Iris pigment epithelial cell (primary cell): ENCODE measurements at places on chromosomes 5 and 9.

- peak; percentile 76 for DNase-seq
Observed at GRCh38 chr9:35690614-35691333, 1.0 kb upstream of the TPM2 start.

DNA sequence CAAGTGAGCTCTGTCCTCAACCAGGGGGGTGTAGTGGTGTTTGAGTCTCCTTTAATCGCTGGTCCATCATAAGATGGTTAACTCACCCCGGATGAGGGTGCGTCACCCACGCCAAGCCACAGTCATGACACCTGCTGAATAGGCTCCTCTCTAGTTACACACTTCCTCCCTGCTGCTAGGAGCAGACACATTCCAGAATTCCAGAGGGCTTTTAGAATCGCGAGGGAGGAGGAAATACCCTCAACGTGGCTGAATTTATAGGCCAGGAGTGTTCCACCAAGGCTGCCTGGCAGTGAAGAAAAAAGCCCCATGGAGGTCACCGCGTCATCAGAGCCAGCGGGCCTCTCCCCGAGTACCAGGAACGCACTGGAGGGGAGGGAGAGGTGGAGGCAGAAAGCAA is 5.1 kb downstream of the GLRX start:
- peak; percentile 84 for DNase-seq

DNA sequence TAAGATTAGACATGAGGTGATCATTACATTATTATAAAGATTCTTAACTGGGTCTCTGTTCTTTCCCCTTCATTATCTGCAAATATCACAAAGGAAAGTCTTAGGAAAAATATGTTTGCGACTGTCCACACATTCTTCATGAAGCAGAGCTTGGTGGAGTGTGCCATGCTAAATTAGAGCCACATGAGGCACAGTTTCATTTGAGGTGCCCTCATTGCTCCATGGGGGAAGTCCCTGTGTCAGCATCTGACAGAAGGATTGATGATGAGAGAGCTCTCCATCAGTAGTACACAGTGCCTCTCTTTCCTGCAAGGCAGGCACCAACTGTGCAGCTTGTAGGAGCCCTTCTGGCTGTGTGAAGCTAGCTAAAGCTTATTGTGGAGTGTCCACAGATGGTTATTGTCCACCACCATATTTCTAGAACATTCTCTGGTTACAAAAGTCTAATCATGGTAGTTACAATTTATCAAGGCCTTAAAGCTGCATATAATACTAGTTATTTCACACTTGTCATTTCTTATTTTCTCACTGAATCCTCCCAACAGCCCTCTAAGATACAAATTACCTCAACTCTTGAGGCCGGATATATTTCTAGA is 63.9 kb downstream of the C9orf152 start:
- DNase-seq, result no peak

DNA sequence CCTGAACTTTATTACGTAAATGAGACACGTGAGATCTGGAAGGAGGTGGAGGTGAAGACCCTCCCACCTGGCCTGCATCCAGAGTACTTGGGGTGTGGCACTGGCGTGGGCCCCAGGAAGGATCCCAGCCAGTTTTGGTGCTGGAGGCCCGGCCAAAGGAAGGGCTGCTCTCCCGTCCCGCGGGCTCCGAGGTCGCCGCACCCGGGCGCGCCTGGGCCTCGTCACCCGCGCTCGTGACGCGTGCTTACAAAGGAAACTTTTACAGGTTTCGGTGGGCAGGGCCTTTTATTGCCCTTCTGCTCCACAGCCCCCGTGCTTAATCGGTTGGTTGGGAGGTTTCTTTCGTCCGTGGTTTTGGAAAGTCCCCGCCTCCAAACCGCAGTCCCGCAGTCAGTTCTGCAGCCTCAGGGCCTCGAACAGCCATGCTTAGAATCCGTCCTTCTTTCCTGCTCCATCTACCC is 29.2 kb downstream of the CDKN2A start:
- peak; percentile 87 for DNase-seq

GRCh38 chr9:137606005-137606621 is 627 bp downstream of the ARRDC1 start:
- DNase-seq, result no peak

- peak; percentile 47 for DNase-seq
Observed at GRCh38 chr9:125887172-125887571, 140.0 kb downstream of the PBX3 start.

GRCh38 chr9:134515026-134515821 is 126.4 kb upstream of the COL5A1 start:
- DNase-seq, result no peak

DNA sequence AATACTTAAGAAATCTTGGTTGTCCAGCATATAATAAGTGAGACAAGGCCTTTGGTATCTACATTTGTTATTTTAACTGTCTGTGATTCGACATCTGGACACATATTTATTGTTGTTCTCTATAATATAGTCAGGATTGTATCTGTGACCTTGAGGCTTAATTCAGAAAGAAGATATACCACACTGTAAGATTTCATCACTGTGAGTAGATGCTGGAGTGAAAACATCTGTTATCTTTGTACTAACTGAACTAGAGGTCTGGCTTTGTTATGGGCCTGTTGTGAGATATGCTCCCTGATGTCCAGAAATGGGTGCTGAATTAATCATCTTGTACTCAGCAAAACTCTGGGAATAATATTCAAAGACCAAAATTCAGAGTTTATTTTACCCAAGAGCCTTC is 148.5 kb downstream of the ISOC1 start:
- DNase-seq, result peak; percentile 65

DNA sequence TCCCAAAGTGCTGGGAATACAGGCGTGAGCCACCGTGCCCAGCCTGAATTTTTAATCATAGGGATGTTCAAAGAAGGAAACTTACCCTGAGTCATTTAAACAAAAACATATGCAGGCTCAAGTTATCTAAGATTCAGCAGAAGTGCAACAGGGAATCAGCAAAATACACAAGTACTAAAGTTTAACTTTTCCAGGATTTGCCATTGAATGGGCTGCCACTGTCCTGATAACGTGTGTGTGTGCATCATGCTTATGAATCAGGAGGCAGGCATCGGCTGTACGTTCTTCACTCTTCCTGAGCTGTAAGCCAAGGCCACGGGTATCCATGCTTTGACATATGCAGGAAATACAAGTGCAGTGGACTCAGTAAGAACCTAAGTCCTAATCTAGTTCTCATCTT is 48.8 kb upstream of the FST start:
- peak; percentile 63 for DNase-seq

DNA sequence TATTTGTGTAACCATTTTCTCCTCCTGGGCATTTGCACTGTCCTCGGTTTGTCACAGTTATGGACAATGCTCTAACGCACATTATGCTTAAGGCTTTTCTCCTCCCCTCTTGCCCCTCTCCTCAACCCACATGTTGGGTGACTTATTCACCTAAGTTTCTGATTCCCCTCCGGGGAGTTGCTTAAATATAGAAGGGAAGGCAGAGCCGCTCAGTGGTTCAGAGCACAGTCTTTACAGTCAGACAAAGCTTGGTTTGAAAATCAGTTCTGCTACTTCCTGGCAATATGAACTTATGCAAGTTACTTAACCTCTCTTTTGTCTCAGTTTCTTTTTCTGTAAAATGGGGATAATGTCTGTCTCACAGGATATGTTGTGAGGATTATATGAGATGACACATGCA is 41.2 kb upstream of the SPRY4 start:
- no peak for DNase-seq

DNA sequence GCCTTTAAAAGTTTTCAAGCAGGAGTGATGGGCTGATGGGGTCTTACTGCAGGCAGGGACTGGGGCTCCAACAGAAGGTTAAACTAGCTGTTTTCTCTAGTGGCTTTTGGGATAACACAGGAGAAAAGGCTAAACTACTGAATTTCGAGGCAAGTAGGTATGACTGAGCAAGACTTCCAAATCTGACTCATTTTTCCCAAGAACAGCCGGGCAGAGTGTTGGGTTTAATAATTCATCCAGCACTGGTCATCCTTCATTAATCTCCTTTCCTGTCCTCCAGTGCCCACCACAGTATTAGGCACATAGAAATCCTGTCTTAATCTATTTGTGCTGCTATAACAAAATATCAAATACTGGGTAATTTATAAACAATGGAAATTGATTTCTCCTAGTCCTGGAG is 20.5 kb downstream of the MSX2 start:
- no peak for DNase-seq

DNA sequence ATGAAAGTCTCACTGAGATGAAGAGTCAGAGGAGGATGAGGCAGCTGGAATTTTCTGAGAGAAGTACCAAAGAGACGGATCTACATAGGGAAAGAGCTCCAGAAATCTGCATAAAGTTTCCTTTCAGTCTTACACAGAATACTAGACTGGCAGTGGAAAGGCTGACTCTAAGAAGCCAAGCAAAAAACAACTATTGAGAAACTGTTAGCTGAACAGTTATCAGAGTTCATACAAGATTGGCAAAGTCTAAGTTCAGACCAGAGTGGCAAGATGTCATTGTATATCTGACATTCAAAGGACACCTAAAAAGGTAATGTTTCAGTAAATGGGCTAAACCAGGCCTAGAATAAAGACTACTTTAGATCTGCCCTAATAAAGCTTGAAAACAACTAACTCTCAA is 209.0 kb downstream of the KIAA0825 start:
- DNase-seq, result no peak

GRCh38 chr9:27654629-27655285 is 81.5 kb upstream of the C9orf72 start:
- no peak for DNase-seq

DNA sequence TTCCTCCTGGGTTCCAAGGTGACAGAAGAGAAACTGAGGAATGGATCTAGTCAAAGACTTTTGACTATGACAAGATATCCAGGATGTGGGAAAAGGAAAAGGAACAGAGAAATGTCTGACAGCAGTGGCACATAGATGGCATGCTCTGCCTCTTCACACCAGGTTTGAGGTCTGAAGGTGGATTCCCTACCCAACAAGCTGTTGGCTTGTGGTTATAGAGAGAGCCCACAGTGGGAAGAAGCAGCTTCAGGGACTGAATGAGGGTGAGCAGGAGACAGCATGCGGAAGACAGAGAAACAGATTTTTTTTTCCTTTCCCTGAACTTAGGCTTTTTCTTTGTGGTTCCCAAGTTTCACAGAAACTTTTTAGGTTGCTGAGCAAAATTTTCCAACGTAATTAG is 20.6 kb downstream of the IFNW1 start:
- no peak for DNase-seq

DNA sequence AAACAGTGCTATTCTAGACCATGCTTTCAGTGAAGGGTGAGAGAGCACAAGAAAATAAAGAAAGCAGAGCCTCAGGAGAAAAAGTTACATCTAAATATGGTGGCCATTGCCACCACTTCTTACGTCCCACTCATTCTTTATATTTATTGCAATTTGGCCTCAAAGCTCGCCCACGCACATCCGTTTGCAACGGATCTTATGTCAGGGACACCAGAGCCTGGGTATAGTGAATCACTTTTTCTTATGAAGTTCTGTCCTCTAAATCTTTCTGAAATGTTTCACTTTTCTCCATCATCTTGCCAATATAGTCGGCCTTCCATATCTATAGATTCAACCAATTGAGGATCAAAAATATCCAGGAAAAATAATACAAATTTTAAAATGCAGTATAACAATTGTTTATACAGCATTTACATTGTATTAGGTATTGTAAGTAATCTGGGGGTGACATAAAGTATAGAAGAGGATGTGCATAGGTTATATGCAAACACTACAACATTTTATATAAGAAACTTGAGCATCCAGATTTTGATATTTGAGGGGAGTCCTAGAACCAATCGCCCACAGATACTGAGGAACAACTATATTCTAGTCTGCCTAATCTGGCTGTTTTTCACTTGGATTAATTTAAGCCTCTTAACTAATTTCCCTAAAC is 35.2 kb downstream of the GOLPH3 start:
- DNase-seq, result peak; percentile 59

DNA sequence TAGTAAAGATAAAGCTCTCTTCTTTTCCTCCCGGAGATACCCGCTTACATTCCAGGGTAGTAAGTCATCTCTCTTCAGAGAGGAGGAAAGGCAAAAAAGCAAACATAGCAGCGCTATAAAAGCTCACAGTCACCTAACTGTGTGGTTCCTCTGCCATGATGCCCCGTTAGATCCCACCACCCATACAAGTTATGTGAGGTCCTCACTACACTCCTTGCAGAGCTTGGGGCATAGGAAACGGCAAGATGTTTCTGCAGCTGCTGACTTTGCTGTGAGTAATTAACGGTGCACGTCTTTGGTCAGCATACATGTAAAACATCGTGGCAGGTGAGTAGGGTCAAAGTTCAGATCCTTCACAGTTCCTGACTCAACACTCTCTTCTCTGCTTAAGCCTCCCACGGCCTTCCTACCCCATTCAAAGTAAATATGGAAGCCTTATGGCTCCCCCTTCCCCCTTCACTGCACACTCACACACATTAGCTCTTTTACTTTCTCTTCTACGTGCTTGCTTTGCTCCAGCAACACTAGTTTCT is 218.9 kb downstream of the DIRAS2 start:
- no peak for DNase-seq

GRCh38 chr9:71858102-71858798 is 52.7 kb downstream of the ABHD17B start:
- no peak for DNase-seq

DNA sequence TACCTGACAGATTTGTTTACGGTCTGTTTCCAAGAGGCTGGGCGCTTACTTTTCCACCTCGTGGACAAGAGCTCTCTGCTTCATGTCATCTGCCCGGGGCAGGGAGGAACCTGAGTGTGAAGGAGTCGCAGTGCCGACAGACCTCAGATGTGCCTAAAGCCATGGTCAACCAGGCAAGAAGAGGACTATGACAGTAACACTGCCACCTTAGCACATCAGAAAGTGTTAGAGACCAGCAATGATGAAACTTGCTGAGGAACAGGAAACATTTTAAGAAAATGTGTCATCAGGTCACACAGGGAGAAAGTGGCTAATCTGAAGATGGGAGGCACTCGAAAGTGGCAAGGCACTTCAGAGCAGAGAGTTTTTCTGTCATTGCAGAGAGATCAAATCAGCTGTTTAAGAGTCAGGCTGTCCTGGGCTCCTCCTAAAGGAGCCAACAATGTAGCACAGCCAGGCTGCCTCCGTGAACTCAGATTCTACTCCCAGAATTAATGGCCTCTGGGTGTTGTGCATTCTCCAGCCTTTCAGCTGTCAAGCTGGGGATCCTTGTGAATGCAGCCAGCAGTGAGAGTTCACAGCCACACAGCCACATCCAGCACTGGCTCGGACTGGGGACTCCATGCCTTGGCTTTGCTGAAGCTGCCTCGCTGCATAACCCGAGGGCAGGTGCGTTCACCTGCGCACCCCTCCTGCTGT is 94.6 kb downstream of the RAPGEF1 start:
- no peak for DNase-seq

- DNase-seq, result no peak
Observed at GRCh38 chr9:123090198-123090896, 56.9 kb downstream of the GPR21 start.

GRCh38 chr5:93677359-93677891 is 64.0 kb downstream of the POU5F2 start:
- DNase-seq, result peak; percentile 96

DNA sequence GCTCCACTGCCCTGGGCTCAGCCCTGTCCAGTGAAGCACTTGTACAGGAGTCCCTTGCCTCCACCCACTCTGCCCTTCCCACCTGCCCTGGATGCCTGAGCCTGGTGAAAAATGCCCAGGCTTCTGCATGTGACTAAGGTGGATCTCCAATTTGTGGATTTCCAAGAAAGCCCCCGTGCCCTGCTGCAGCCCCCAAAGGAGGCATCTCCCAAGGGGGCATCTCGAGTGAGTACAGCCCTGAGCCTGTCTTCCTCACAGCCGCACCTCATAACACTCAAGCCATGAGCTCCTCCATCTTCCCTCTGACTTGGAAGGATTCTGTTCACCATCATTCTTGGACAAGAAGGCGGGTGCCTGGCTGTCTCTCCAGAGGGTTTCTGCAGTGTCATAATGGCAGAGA is 158.0 kb upstream of the PPP1R26 start:
- DNase-seq, result no peak
